NCI-H1930 (cell line): ENCODE measurements at places on chromosomes 11 and 22.

- DNase-seq: no peak
Measured at GRCh38 chr22:33116841-33117547, 58.8 kb upstream of the SYN3 start.

GRCh38 chr11:69301455-69302401 lies 7.8 kb downstream of the MYEOV start:
- DNase-seq: no peak

- no peak for DNase-seq
Measured at GRCh38 chr11:133957900-133958299, 1.1 kb upstream of the IGSF9B start.

DNA sequence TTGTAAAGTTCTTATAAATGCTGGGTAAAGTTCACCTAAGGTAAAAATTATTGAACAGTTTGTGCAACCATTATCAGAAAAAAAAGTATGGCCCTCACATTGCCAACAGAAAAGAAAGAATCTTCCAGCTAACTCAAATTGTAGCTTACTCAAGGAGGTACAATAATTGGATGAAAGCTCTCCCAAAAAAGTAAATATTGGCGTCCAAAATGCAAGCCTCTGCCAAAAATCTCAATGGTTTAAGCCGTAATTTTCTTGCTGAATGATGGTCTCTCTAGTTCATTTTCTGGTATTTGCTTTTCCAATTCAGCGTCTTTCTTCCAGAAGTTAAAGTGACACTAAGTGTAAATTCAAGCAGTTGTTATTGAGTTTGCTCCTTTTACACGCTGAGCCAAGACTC lies 727.3 kb downstream of the LRRC4C start:
- no peak for DNase-seq

DNA sequence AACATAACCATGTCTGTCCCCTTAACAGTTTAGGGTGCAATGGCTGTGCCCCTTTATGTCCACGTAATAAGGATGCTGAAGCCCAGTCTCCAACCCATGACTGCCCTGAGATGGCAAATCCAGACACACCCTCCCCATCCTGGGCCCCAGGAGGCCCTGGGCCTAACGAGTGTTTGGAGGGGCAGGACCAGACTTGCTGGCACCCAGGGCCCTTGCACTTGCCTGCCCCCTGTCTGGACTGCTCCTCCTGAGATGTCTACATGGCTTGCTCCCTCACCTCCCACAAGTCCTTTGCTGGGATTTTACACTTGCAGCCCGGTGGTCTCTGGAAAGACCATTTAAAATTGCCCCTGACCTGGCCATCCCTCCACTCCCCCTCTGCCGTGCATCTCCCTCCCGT lies 132.2 kb upstream of the NECTIN1 start:
- peak; percentile 14 for DNase-seq

DNA sequence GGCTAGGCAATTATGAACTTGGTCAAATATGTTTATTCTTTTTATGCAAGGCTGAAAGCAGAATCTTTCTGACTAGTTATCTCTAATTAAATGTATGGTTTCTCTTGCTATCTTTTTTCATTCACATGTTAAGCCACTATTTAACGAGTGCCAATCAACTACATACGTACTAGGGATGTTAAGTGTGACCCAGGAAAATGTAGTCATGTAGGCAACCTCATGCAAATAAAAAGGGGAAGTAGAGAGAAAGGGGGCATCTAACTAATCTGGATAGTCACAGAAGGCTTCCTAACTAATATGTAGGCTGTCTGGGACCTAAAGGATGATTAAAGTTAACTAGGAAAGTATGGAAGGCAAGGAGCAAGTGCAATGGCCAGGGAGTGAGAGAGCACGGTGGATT lies 23.5 kb downstream of the TBRG1 start:
- DNase-seq: no peak

DNA sequence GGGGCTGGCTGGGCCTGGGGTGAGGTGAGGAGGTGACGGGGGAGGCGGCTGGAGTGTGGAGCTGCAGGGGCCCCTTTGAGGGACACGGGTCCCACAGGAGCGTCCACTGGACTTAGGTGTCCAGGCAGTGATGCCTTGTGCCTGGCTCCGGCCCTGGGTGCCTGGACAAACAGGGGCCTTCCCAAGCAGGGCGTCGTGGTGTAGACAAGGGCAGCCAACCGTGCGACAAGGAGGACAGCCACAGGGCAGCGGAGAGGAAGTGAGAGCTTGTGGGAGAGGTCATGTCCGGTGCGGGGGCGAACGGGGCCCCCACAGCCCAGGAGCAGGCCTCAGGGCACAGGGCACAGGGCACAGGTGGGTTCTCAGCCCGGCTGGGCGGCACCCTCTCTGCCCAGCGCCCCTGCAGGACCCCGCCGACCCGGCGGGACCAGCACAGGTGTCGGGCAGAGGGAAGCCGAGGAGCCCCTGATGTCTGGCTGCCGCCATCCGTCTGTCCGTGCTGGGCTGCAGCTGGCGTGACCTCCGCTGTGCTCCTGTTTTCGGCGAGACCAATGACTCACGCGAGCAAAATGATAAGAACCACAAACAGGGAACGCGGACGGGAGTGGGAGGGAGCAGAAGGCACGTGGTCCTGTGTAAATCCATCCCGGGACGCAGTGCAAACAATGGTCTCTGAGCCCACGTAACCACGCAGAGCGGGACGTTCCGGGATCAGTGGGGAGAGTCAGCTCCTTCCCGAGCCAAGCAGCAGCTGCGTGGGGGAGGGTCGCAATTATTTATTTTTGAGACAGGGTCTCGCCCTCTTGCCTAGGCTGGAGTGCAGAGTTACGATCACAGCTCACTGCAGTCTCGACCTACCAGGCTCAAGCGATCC lies 49.1 kb upstream of the A4GALT start:
- no peak for DNase-seq

DNA sequence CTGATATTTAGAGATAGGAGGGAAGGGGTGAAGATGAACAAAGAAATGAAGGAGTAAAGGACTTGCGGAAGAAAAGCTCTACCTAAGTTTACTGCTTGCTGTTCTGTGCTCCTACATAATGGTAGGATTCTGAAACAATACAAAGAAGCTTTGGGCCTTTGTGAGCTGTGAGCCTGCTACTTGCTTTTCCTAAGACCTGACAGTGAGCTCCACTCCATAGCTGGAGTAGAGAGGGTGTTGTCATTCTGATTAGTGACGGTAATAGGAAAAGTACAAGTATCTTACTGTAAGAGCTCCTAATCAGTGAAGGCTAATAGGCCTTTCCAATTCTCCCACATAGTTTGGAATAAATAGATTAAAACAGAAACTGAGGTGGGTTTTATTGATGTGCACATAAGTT lies 75.9 kb downstream of the PARVA start:
- no peak for DNase-seq

GRCh38 chr11:19872512-19873145 lies 160.0 kb downstream of the NAV2 start:
- no peak for DNase-seq

- no peak for DNase-seq
Measured at GRCh38 chr22:43109511-43109910, 1.0 kb upstream of the BIK start.

DNA sequence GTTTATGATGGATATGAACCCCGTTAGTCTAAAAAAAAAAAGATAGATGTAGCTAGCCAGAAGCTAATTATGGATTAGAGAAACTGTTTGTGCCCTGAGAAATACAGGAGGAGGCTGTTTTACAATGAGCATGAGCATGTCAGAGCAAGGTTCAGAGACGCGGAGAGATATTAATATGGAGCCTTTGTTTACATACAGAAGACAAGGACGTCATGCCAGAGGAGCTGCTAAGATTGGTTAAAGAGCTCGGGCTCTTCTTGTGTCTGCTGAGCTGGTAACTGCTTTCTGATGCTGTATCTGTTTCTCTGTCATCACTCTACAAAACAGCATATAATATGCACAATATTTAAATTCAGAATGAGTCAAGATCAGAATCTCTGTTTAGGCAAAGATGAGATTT lies 24.9 kb upstream of the CCDC89 start:
- no peak for DNase-seq

- DNase-seq: no peak
Measured at GRCh38 chr22:31866918-31867317, 77.4 kb upstream of the YWHAH start.

GRCh38 chr11:122205036-122205435 lies 89.0 kb upstream of the BLID start:
- no peak for DNase-seq

- no peak for DNase-seq
Measured at GRCh38 chr11:120911943-120912342, 112.0 kb upstream of the TBCEL start.

- no peak for DNase-seq
Measured at GRCh38 chr22:48842583-48842945, 985.1 kb downstream of the BRD1 start.

DNA sequence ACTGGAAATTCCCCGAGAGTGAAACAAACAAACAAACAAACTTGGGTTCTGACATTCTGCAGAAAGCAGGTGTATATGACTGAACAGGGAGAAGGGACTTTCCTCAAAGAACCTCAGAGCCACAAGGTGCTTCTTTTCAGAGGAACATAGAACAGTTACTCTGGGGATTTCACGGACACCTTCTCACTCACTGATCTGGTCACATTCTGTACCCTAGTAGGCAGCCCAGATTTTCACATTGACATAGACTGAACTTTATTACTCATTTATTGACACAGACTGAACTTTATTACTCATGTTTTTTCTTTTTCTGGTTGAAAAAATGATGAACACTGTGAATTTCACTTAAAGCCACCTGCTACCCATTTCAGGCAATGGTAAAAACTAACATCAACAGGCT lies 263.0 kb downstream of the OPCML start:
- no peak for DNase-seq

- peak; percentile 10 for DNase-seq
Measured at GRCh38 chr22:49767355-49768062, 60.2 kb downstream of the BRD1 start.

DNA sequence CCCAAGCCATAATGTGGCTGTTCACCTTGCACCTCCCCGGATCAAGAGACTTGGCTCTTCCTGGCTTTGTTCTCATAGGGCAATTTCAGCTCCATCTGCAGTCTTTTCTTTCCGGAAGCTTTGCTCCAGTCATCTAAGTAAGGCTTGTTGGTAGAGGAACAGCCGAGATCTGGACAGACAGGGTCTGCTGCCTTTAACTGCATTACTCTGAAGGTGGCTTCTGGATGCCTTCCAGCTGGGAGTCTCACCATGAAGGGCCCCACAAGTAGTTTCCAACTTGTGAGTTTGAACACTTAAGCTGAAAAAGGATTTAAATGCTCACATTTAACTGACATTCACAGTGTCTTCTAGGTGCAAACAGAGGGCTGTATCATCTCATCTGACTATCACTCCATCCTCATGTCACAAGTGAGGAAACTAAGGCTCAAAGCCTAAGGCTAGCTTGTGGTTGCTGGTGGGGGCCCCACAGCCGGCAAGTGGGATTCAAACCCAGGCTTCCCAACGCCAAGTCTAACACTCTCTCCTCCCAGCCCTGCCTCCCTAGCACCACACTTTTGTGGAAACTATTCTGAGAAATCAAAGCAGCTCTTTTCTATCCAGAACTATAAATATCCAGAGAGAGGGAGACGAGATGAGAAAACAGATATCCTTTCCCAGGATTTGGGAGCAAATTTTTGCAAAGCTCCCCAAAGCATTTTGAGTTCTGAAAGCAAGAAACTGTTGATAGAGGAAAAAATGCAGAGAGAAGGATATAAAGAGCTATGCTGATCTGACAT lies 58.4 kb downstream of the GALNT18 start:
- no peak for DNase-seq

GRCh38 chr11:134538742-134539141 lies 126.7 kb upstream of the B3GAT1 start:
- no peak for DNase-seq

DNA sequence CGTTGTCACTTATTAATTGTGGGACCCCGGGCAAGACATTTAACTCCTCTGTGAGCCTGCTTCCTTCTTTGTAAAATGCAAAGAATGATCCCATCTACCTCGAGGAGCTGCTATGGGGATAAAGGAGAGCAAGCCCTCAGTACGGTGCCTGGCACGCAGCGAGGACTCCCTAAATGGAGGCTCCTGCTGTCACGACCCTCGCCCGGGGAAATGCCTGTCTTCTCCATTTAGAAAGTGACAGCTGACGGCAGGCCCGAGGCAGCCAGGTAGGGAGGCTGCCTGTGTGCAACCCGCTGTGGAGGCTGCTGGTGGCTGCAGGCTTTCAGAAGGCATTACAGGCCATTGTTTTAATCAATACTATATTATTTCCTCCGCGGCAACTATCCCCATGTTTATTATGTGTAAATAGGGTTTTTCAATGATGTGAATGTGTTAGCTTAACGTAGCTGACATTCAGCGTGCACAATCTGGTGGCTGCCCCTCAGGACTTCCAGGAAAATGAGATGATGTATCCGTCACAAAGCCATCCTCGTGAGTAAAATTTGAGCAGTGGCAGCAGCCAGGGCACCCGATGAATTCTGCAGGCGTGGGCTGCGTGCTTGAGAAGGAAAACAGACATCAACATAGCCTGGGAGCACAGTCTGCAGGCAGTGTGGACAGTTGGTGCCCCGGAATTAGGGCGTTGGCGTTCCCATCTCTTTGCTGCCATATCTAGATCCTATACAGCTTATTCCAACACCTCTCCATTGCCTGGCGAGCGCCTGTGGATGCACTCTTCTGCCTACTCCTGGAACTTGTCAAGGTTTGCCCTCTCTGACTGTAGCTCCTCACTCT lies 228.3 kb downstream of the ST3GAL4 start:
- no peak for DNase-seq

DNA sequence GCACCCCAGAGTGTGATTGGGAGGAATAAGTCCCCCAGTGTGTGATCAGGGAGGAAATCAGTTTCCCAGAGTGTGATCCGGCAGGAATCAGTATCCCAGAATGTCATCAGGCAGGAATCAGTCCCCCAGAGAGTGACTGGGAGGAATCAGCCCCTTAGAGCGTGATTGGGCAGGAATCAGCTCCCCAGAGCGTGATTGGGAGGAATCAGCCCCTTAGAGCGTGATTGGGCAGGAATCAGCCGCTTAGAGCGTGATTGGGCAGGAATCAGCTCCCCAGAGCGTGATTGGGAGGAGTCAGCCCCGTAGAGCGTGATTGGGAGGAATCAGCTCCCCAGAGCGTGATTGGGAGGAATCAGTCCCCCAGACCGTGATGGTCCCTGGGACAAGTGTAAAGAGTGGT lies 81.1 kb upstream of the EIF3D start:
- DNase-seq: no peak
